ENCODE measurements at places on chromosomes 4 and X.

DNA sequence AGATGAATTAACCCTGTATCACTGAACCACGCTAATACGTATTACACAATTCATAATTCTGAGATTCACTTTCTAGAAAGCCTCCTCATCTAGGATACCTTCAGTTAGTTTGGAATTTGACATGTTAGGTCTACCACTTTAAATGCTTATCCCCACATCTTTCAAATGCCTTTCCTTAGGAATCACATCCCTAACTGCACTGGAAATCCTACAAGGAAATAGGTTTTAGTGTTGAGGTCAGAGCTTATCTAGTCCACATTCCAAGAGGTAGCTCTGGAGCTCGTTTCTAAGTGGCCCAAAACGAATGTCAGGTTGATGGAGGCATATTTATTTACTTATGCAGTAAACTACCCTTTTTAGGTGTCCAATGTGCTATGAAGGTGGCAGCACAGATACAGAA is 18.0 kb downstream of the PDHA1 start:
- no peak for DNase-seq

DNA sequence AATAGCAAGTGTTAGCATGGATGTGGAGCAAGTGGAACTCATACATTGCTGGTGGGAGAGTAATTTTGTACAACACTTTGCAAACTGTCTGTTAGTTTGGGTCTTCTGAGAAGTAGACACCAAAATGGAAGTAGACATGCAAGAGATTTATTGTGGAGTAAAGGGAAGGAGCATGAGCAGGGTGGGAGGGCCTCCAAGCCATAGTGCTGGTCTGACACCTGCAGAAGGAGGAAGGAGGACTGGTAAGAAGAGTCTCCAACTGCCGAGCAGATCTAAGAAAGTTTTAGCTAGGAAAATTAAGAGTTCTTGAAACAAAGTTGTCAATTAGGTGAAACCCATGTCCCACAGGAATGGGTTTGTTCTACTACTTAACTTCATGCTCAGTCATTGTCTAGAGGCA is 64.0 kb upstream of the DDIT4L start:
- DNase-seq, result no peak

DNA sequence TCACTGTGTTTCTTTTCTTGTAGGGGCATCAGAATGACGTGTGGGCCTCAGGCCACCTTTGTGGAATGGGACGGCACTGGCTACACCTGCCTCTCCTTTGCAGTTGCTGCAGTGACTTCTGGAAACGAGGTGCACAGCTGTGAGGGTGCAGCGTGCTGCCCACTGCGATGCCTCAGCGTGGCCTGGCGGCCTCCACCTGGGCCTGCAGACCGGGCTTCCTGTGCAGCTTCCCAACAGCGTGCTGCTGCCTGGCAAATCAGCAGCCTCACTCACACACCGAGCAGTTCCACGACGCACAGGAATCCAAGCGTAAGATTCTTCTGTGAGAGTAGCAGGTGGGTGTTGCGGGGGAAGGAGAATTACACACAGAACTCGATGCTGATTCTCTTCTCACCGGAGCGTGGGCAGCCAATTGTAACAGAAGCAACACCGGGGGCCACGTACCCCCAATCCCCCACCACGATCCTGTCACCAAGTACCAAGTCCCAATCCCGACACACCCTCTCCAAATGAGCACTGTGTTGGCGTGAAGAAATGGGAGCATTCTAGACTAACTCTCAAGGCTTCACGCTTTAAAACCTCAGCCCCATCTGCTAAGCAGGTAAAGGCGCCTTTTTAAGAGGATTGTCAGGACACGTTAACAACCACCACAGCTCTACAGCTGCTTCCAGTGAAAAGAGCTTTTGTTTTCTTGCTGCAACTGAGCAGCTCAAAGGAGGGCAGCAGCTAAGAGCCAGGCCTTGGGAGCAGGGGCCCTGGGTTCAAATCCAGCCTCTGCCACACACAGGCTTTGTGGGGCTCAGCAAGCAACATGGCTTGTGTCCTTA is 16.9 kb downstream of the WDR1 start:
- no peak for DNase-seq

DNA sequence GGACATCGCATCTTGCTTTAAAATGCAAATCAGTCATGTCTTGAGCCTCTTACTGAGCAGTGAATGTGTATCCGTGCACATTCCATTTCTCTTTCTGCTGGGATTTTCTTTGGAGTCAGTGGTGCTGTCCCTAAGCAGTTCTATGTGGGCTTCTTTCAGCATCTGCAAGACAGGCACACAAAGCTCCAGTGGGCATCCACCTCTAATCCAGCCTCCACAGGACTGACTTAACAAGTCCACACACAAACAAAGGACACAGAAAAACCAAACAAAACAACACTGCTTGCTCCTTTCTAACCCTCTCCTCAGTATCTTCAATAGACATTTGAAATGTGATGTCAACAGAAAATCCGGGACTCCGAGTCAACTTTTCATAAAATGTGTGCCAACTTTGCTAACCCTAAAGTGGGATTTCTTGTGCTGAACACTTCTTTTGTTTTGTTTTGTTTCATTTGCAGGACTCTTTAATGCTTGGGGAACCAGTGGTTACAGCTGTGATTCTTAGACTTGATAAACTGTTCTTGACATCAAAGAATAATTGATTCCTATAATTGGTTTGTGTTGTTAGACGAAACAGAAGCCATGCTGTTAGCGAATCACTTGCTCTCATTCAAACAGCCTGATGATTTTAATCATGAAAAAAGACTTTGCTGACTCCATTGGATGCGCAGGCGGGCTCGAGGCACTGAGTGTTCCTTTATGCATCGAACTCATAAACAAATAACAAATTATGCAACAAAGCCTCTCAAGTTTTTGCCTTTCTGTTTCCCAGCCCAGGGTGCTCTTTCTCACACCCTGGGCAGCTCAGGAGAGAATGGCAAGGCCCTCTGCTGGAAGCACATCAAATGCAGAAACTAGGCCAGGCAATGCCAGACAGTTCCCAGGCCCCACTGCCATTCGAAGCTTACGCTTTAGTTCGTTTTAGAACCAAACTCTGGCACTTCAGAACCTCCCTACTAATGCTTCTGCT is 20.1 kb downstream of the ETNPPL start:
- no peak for DNase-seq

DNA sequence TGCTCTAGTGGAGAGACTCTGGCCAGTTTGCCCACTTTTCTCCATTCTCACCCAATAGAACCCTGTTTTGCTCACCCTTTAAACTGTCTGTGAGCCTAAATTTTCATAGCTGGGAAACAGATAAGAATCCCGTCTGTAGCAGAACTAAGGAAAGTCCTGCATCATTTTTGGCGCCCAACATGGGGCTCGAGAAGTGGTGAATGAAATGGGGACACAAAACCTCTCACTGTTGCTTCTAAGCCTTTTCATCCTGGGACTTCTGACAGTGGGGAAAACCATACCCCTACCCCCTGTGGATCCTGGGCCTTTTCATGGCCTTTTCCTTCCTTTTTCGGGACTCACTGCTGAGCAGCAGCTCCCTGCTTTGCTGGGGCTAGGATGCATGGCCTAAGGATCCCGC is 189.9 kb downstream of the INPP4B start:
- no peak for DNase-seq

- peak; percentile 45 for DNase-seq
Measured at GRCh38 chrX:152637649-152638442, at the start of gene GABRQ. Gene GABRQ, plus strand, starts transcription at chrX:152637895. Its CDS starts 308 bp downstream, at chrX:152638203.

DNA sequence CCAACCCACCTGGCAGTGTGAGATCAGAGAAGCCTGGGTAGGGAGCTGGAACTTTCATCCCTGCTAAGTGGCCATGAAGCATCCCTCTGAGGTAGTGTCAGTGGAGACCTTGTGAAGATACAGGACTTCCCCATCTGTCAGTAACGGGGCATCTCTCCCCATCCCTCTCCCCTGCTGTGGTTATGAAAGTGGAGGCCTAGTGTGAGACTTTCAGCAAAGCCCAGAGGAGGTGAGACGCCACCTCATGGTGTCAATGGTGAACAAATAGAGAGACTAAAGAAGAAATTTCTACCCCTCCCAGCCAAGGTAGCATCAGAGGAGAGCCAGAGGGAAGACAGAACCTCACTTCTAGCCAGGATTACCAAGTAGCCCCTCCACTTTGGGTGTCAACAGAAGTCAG is 150.2 kb downstream of the VEGFC start:
- no peak for DNase-seq

DNA sequence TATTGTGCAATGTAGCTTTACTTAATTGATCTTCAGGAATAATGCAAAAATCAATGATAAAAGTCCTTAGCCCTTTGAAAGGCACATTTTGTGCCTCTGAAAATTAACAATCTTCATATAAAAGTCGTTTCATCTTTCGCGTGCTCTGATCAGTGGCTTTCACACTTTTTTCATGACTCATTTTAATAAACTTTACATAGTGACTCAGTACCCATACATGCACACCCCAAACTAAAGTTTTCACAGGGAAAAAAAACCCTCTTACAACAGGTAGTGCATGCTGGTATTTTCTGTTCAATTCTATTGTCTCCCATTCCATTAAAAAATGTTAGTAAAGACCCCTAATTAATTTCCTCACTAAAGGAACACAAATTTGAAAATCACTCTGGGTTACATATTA is 21.5 kb downstream of the RWDD4 start:
- DNase-seq, result no peak

GRCh38 chr4:121674696-121675095 is 22.1 kb downstream of the ANXA5 start:
- no peak for DNase-seq

DNA sequence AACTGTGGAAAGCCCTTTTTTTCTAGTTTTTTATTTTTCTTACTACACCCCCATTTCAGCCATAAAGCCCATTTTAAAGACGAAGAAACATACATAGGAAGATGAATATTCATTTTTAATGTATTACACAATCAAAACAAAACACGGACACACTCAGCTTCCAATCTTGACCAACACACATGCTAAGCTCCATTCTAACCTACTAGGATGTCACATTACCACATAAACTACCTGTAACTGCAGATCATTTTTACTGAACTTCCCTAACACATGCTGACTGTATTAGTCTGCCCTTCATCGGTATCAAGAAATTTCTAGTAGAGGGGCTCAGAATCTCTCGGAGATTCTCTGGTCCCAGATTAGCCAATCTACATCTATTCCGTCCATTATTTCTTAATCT is 1.8 kb downstream of the CCNI start:
- no peak for DNase-seq

GRCh38 chr4:2878346-2878745 is 34.7 kb downstream of the ADD1 start:
- no peak for DNase-seq

DNA sequence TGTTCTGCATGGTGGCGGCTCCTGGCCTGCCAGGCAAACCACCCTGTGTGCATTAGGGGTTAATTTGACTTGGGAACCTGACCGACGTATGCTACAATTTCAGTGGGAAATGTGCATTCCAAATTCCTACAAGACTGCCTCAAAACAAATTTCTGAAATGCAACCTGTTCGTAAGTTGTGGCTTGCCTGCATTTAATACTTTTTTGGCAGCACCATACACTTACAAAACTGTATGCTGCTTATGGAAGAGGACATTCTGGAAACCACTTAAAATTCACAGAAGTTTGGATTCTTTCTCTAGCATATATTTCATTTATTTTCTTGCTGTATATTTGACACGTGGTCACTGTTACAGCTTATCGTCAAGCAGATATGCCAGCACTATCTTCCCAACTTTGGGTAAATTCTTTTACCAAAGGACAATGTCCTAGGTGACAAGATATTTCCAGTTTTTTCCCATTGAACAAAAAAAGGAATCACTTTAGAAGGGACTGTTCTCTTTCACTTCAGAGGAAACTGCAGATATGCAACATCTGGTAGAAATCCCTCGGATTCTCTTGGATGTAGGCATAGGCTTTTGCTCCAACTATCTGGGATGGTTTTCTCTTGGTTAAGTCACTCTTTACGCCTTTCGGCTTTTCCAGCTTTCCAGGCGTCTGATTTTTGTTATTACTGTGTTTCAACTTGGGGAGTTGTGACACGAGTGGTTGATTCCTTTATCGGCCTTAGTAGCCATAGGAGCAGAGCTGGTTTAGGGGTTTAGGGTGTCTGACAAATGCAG is 9.7 kb upstream of the TENM3 start:
- no peak for DNase-seq

- DNase-seq, result peak; percentile 15
Measured at GRCh38 chrX:134572816-134573682, 85.2 kb downstream of the PLAC1 start.

GRCh38 chr4:108192935-108193334 is 24.2 kb upstream of the LEF1 start:
- DNase-seq, result no peak

DNA sequence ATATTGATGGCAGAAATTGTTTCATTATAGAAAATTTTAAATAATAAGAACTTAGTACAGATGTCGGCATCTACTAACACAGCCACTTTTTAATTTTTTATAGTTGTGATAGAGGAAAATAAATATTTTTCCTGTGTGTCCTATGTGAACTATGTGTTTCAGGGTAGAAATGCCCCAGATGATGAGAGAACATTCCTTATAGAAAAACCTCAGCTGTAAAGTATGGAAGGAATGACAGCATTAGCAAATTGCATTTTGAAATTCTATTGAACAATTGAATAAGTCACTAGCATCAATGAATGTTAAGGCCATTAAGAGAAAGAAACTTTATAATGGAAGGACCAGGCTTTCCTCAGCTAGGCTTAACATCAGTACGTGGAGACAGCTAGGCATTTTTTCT is 149.2 kb downstream of the CFAP299 start:
- no peak for DNase-seq

DNA sequence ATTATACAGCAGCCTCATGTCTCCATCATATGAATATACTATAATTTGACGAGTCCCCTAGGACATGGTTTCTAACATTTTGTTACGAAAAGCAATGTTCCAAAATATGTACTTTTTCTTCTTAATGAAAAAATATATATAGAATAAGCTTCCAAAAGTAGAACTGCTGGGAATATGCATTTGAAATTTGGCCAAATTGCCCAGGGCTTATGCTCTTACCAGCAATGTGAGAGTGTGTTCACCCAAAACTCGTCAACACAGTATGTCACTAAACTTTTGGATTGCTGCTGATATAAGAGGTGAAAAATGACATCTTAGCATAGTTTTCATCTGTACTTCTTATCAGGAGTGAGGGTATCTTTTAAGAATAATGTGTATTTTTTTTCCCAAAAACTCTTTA is 64.6 kb upstream of the STIM2 start:
- no peak for DNase-seq

- DNase-seq, result no peak
Measured at GRCh38 chr4:3145234-3145924, 70.9 kb downstream of the HTT start.

DNA sequence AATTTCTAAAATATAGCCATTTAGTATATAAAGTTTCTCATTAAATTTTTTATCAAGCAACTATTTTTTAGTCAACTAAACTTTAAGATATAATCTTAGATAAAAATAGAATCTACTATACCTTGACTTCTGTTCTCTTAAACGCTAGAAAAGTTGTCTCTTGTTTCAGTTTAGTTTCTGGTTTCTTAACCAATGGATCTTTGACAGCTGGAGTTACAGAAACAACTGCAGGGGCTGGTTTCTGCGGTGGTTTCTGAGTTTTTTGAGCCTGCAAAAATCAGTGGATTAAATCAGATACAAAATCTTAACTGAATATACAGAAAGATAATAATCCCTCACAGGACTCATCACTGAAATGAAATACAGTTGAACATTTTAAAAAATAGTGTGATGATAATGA is 21.9 kb downstream of the INTS12 start:
- DNase-seq, result no peak
